Stimulated activated CD4-positive, alpha-beta T cell treated with anti-CD3 and anti-CD28 coated beads, Interleukin-2, amount 100 ng/mL, for 4 hours (primary cell): ENCODE measurements at places on chromosomes 5 and 9.

DNA sequence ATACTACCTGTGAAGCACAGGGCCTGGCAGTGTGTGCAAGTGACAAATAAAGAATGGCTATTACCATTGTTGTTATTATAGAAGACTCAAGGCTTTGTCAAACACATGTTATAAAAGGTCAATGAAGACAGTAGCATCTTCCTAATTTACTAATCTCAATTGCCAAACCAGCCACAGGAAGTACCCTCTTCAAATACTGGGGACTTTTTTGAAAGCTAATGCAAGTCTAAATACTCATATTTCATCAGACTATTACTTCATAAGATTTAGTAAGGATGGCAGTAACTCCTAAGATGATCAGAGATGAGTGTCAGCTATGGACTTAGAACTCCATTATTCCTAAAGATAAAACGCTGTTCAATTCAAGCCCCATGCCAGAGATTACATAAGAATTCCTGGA, 43.0 kb downstream of the GNAQ start:
- no peak for DNase-seq

- DNase-seq, result no peak
Observed at GRCh38 chr9:77152289-77152688, 25.0 kb upstream of the VPS13A start.

DNA sequence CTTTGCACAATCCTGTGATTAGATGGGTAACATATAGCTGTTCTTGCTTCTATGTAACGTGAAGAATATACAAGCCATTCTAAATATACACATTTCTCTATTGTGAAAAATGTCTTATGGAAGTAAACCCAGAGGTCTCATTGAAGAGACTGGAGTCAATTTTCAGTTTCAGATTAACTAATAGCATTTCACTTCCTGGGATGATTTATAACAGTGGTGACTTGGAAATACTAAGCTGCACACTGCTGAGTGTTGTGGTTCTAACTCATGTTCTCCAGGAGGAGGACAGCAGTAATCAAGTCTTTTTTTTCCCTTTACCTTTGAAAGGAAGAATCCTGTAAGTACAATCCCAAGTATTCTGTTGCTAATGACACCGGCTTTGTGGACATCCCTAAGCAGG, 3.3 kb downstream of the CTSL start:
- DNase-seq, result no peak

DNA sequence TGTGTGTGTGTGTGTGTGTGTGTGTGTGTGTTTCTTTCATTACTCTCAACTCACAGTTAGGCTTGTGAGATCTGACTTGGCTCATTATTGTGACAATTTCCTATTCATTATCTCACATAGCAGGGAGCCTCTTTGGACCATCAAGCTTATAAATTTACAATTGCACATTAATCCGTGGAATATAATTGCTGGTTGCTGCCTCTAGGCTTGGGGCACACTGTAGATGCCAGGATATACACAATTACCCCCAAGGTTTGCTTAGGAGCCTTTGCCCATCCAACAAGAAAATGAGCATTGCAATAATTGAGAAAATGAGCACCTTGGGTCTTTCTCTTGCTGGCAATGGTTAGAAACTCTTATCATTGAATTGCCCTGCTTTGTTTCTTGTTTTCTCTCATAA, 161.6 kb upstream of the DMRTA1 start:
- DNase-seq, result no peak

DNA sequence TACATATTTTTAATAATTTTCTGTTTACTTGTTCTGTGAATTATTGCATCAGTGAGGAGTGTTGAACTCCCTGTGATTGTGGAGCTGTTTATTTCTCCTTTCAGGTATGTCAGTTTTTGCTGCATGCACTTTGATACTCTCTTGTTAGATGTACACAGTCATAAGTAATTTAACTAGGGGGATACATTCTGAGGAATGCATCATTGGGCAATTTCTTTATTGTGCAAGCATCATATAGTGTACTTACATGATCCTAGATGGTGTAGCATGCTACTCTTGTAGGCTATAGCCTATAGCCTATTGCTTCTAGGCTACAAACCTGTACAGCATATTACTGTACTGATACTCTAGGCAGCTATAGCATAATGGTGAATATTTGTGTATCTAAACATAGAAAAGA, 9.5 kb downstream of the DENND4C start:
- no peak for DNase-seq

DNA sequence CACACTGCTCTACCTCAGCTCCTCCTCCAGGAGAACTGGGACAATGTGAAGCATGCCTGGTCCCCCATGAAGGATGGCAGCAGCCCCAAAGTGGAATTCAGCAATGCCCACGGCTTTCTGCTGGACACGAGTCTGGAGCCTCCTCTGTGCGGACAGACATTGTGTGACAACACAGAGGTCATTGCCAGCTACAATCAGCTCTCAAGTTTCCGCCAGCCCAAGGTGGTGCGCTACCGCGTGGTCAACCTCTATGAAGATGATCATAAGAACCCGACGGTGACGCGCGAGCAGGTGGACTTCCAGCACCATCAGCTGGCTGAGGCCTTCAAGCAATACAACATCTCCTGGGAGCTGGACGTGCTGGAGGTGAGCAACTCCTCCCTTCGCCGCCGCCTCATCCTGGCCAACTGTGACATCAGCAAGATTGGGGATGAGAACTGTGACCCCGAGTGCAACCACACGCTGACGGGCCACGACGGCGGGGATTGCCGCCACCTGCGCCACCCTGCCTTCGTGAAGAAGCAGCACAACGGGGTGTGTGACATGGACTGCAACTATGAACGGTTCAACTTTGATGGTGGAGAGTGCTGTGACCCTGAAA, 34.1 kb downstream of the PAPPA start:
- DNase-seq, result no peak

- no peak for DNase-seq
Observed at GRCh38 chr9:122498883-122499288, 11.7 kb upstream of the OR1J2 start.

DNA sequence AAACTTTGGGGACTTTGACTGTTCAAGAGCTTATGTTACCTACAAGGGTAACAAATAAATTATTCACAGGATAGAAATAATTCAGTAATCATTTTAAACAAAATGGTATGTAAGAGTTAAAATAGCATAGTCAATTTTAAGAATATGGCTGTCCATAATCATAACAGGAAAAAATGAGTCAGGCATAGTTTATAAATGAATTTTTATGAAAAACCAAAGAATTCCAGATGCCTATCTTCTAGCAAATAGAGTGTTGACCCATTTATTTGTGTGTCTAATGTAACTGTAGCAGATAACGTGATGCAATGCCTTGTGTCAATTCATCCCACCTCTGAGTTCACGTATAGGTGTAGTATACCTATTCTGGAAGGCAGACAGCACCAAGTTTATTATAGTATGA, 169.7 kb upstream of the CDH9 start:
- DNase-seq, result no peak

- no peak for DNase-seq
Observed at GRCh38 chr9:34256987-34257585, 72.0 kb downstream of the KIF24 start.

DNA sequence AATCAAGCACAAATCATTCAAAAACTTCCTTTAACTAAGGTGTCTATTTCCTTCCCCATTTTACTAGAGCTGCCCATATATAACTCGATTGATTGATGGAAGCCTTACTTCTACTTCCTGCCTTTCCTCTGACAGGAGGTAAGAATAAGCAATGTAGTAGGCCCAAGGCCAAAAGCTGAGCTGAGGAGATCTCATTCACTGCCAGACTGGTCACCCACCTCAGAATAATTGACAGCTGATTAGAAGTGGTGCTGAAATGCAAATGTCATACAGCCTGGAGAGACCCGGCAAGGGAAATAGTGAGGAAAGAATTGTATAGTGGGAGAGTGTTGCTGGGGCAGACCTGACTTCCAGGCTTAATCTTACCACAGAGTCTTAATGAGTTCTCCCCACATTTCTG, 239.9 kb downstream of the SAXO1 start:
- DNase-seq, result no peak

DNA sequence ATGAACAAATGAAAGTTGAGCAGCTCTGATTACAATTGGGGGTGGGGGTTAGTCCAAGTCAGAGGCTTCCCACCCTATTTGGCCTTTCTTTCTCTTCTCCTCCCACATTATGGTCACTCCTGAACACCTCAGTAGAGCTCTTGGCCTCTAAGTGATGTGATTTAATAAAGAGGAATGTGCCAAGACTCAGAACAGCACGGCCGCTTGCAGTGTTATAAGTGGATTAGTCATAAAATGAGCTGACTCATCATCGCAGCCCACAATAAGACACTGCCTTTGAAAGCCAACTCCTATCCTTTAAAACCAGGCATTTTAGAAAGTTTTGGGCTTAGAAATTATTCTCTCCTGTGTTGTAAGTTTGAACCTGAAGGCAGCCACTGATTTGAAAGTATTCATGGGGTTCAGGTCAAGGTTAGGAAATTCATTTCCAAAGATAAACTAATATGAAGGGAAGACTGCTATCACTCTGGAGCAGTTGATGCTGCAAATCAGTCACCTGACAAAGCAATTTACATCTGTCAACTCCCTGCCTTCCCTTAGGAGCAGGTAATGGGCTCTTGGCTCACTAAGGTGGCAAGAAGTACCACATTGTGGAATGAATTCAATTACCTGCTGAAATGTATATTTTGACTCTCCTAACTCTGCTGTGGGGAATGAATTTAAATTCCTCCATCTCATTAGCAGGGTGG, 283.6 kb upstream of the NMUR2 start:
- no peak for DNase-seq

- no peak for DNase-seq
Observed at GRCh38 chr9:77403239-77403638, 225.9 kb downstream of the VPS13A start.

DNA sequence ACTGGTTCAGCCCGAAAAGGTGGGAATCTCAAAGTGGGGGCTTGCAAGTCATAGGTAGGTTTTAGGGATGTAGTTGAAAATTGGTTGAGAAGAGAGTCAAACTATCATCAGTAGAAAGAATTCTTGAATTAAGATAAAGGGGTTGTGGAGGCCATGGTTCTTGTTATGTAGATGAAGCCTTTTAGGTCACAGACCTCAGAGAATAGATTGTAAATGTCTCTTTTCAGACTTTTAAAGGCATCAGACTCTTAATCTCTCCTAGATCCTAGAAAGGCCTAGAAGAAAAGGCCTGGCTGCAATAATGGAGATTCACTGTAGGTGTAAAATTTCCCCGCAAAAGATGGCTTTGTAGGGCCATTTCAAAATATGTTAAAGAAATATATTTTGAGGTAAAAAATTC, 96.4 kb downstream of the PSAT1 start:
- DNase-seq, result no peak

- no peak for DNase-seq
Observed at GRCh38 chr9:76352026-76352620, 42.1 kb downstream of the RFK start.

DNA sequence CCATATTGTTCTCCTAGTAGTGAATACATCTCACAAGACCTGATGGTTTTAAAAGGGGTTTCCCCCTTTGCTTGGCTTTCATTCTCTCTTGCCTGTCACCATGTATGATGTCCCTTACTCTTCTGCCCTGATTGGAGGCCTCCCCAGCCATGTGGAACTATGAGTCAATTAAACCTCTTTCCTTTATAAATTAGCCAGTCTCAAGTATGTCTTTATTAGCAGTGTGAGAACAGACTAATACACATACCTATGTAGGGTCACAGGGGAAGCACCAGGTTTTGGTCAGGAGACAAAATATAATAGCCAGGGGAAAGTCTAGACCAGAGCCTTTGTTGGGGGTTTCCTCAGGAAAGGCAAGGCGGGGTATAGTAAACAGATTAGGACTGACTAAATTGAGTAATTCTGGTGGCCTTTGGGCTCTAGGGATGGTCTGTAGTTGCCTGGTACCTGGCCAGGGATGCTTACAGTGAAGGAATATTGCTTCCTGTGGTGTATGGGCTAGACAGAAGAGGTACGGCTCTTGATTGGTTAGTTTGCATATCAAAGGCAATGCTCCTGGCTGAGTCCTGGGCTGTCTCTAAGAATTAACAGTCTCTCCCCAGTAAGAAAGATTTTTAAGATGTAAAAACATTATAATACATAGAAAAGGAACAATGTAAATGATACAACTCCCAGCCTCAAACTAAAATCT, 254.5 kb downstream of the ELAVL2 start:
- DNase-seq, result no peak

DNA sequence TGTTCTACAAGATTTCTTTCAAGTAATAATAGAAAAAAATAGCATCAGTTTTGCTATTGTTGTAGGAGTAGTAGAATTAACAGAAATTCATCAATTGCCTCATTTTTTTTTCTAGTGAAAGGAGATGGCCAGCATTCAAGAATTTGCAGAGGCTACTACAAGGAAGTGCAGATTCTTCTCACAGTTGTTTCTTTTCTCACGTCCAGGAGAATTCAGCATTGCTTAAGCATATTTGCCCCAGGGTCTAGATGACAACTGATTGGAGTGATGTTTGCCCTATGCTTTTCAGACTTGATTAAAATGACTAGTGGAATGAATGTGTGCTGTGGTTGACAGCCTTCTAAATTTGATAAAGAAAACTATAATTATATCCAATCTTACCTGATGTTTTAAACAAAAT, 46.6 kb upstream of the SLC12A2 start:
- DNase-seq, result no peak

- DNase-seq, result no peak
Observed at GRCh38 chr9:98992885-98993569, 49.3 kb downstream of the COL15A1 start.

GRCh38 chr9:13863112-13863511, 450.8 kb downstream of the NFIB start:
- DNase-seq, result no peak

DNA sequence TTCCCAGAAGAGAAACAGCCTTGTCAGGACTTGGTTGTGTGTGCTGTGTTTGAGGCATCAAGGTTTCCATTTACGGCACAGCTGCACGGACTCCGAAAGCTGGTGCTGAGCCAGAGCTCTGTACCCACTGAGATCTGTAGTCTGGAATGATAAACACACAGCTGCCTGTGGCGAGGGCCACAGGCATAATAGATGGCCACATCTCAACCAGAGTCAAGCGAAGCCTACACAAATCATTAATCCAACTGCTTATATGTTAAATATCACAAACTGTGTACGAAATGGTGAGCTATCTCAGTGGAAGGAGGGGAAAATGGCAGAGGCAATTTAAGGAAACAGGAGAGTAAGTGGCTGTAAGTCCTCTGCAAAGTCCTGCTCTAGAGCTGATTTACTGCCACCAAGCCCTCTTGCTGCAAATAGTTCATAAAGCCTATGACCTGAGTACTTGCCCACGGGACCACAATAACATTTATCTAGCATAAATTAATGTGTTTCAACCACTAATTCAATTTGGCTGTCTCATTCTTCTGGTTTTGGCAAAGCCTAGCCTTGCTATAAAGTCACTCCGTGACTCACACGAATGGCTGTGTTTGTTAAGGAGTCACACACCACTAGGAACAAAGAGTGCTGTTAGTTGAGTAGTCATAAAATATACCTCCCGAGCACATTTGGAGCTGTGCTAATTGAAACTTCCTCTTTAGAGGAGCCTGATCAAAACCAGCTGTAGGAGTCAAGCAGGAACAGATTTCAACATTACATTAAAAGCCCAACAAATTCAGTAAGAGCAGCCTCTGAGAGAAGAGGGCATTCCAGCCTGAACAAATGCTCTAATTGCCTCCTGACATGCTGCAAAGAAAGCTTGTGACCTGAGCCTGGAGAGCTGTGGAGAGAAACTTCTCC, 738.6 kb upstream of the ZNF608 start:
- DNase-seq, result no peak
